Activated CD4-positive, CD25-positive, alpha-beta regulatory T cell (primary cell): ENCODE measurements at places on chromosomes 5 and 9.

DNA sequence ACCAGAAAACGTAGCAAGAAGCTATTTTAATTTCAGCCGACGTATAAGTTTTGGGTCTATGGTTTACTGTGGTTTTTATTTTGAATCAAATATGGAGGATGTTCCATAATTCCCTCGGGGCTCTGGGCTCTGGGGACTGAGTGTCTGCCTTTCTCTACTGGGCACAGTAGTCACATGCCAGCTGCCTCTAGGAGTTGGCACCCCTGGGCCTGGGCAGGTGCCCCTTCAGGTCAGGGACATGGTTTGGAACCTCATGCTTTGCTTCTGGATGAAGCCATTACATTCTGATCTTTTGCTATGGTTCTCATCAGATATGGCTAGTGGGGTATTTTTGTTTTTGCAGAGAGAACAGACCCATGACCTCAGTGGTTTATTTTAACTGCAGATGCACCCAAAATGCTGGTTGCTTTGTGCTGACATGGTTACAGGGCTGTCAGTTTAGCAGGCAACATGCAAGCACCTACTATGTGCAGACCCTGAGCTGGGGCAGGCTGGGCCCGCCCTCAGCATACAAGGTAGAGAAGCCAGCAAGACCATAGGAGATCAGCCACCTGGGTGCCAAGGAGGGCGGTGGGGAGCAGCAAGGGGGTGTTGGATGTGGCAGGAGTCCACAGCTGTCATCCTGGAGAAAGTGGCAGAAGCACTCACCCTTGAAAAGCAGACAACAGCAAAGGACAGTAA, 54.5 kb upstream of the PSD2 start:
- DNase-seq = no peak

DNA sequence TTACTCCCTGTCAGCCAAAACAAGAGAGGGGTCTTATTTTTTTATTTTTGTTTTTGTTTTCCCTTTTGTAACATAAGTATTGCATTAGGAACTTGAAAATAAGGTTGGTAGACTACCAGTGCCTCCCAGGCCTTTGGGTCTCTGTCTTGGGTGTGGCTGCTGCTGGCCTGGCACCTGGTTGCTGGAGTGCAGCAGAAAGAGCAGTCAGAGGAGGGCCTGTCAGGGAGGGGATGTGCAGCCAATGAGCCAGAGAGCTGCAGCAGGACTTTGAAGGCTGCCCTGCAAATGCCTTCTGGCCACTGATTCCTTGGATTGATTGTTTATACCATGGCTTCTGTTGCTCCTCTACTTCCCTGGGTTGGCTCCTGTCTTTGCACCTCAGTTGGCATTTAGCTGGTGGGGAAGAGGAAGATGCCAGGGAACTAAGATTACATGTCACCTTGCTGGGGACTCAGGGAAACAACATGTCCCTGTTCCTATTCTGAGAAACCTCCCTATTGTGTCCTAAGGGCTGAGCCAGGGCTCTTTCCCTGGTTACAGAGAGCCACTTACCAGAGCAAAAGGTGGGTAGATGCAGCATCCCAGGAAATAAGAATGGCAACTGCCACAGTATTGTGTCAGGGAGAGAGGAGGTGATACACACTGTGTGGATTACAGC, 66.6 kb downstream of the ANGPTL2 start:
- no peak for DNase-seq

- DNase-seq = no peak
These were observed 232.2 kb downstream of the NFIB start for GRCh38 chr9:14081745-14082144.

- no peak for DNase-seq
These were observed 144.3 kb downstream of the MACIR start for GRCh38 chr5:103402851-103403250.

DNA sequence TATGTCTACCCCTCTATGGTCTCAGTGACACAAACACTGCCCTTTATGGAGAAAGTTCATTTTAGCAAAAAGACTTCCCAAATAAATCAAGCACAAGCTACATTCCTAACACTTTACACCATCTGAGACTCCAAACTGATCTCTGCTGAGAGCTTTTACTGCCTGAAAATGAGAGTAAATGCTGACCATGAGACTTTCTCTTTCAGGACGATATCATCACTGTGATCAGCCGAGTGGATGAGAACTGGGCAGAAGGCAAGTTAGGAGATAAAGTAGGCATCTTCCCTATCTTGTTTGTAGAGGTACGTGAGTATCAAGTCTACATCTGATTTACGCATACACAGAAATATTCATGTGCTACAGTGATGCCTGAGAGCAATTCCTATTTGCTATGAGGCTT, 67.5 kb downstream of the SH3RF2 start:
- no peak for DNase-seq

- no peak for DNase-seq
These were observed 193.7 kb downstream of the ENC1 start for GRCh38 chr5:74446725-74447241.
